ENCODE measurements at places on chromosomes 2 and 18. TPM values are rescaled to one million over a fixed set of nuclear protein-coding genes. Genes with fewer than 3 reads are reported as not detected.

The MERTK gene
- total RNA-seq: 2.3 TPM

GRCh38 chr2:128492966-128493811 lies 174.5 kb upstream of the HS6ST1 start:
- DNase-seq: no peak

- no peak for DNase-seq
Measured at GRCh38 chr2:45125232-45125631, 116.0 kb upstream of the SIX2 start.

GRCh38 chr2:179226203-179226960 lies 38.2 kb downstream of the SESTD1 start:
- DNase-seq: no peak

- no peak for DNase-seq
Measured at GRCh38 chr2:62826953-62827675, 121.6 kb downstream of the EHBP1 start.

DNA sequence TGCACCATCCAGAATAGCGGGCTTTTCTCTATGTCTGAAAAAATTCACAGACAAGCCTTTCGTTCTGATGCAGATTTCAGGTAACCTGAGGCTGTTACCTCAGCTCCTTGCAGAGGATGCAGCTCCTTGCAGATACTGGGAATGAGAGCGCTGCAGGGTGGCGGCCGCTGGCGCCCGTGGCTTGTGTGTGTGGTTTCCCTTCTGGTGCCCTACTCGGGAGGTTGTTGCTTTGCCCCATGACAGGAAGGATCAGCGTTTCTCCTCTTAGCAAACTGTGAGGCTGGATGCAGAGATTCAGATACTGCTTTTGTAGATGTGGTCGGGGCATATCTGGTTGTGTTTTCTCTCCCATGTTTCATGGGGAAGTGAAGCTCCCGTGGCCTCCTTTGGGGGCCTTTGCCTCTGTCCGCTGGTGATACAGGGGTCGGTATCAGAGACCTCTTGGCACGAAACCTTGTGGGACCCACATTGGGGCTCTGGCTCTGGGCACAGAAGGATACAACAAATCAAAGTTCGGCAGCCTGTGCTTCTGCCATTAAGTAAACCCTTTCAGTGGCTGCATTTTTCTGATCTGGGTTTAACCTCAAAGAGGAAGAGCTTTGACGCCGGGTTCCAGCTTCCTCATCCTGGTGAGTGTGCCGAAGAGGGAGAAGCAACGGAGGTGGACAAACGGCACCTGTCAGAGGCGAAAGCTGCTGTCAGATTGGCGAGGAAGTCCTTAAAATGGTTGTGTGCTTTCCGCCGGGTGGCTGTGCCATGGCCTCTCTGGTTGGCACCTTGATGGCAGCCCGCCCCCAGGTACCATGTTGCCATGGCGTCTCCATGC lies 127.8 kb downstream of the MBP start:
- no peak for DNase-seq

Data from glutamatergic neuron (in vitro differentiated cells).